ENCODE measurements at places on chromosomes 5 and 9.

GRCh38 chr5:139701056-139701741 is 53.0 kb downstream of the CXXC5 start:
- peaks cover 32% of the 10 kb centered on the region for H3K4me1 ChIP-seq
- H3K27me3 ChIP-seq: no peaks in the 10 kb centered on the region
- no peak overlapping the region for H3K27ac ChIP-seq
- H3K36me3 ChIP-seq: no peaks in the 10 kb centered on the region
- DNase-seq: no peak

DNA sequence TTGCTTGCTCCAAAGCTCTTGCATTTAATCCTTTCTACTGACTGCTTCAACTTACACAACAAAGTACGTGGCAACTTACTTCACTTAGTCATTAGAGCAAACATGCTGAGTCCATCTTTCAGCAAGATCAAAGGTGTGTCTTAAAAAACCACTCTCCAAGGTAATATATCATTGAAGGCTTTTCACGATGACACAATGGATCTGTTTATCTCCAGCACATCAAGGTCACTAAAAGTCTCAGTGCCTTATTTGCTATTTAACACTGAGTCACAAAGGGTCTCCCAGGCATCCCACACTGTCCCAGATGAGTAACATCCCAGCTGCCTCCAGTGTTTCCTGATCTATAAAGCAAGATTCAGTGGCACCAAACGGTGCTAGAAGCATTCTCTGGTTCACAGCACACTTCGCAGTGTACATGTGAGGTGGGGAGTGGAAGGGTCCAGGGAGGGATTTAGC is 3.7 kb upstream of the CLK4 start:
- DNase-seq: no peak
- H3K4me3 ChIP-seq: no peak overlapping the region
- H3K4me1 ChIP-seq: no peaks in the 10 kb centered on the region
- no peaks in the 10 kb centered on the region for H3K36me3 ChIP-seq

DNA sequence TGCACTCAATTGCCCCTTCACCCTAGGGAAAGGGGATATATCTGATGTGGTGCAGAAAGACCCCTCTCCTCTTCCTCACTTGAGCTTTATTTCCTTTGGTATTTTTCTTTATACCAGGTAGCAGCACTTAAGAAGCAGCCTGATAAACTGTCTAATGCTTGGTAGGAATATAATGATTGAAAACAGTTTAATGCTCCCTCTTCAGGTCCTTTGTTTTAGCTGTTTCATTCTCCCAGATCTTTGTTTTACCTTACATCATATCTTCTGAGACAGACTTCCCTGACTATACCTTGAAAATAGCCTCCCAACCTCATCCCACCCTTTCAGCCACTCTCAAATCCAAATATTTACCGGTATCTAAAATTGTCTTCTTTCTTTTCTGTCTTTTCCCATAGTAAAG is 87.9 kb downstream of the NUDT12 start:
- no peak overlapping the region for H3K4me3 ChIP-seq
- no peak for DNase-seq
- no peaks in the 10 kb centered on the region for H3K27me3 ChIP-seq
- H3K27ac ChIP-seq: no peak overlapping the region
- no peaks in the 10 kb centered on the region for H3K36me3 ChIP-seq

DNA sequence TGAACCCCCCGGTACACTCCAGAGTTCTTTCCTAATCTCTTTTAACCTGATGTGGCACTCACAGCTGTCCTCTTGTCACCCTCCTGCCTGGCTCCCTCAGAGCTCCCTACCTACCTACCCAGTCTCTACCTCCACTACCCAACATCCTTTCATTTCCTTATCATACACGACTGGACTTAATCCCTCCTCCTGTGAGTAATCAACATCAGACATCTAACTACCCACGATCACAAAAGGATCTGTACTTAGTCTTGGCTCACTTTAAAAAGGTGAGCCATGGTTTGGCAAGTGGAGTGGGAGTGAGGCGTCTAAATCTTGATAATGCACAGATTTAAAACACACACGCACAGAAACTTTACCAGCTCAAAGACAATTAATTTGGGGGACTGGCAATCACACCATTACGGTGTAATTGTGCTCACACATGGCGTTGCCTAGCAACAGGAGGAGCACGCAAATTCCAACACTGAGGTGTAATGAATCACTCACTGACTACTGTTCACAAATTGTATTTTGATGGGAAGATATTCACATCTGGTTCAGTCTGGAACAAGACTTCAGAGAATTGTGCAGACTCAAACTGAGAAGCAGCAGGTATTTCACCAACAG is 235.9 kb downstream of the EPB41L4A start:
- no peaks in the 10 kb centered on the region for H3K4me1 ChIP-seq
- DNase-seq: no peak
- no peak overlapping the region for H3K4me3 ChIP-seq

DNA sequence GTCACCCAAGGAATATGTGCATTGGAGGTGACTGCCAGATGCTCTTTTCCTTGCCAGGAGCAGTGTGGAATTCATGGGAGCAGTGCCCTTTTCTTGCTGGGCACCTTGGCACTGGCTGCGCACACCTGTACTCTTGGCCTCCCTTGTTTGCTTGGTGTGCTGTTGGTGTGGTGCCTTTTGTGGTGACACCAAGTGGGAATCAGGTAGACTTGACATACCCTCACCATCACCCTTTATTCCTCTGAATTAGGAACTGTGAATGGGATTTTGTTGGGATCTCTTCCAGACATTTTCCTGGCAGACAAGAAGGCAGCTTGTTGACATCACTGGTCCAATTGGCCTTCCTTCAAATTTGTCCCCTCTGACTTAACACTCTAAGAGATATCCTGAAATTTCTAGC is 82.3 kb downstream of the RAI14 start:
- no peak overlapping the region for H3K4me3 ChIP-seq
- peaks cover 49% of the 10 kb centered on the region for H3K4me1 ChIP-seq
- no peak overlapping the region for H3K27ac ChIP-seq
- H3K27me3 ChIP-seq: no peaks in the 10 kb centered on the region
- no peak for DNase-seq
- no peaks in the 10 kb centered on the region for H3K36me3 ChIP-seq

- peaks cover 39% of the 10 kb centered on the region for H3K4me1 ChIP-seq
- no peak overlapping the region for H3K27ac ChIP-seq
- no peaks in the 10 kb centered on the region for H3K36me3 ChIP-seq
- no peak overlapping the region for H3K4me3 ChIP-seq
- no peaks in the 10 kb centered on the region for H3K27me3 ChIP-seq
Measured at GRCh38 chr9:81601639-81602623, 87.4 kb downstream of the TLE1 start.

DNA sequence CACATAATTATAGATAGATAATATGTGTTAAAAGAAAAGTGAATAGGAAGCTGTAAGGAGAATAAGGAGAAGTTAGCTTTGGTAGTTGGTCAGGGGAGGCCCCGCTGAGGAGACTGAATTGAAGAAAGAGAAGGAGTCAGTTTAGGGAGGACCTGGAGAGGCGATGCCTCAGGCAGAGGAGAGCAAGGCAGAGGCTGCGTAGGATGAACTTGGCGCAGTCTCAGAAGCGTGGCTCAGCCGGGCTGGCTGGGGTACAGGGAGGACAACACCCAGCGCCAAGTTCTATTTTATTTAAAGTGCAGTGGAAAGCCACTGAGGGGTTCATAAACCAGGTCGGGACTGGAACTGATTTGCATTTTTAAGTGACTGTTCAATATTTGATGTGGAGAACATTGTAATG is 68.5 kb downstream of the PTCD2 start:
- no peaks in the 10 kb centered on the region for H3K36me3 ChIP-seq
- no peak overlapping the region for H3K4me3 ChIP-seq
- H3K27me3 ChIP-seq: no peaks in the 10 kb centered on the region
- no peak overlapping the region for H3K27ac ChIP-seq

- H3K4me3 ChIP-seq: no peak overlapping the region
- no peak overlapping the region for H3K27ac ChIP-seq
- H3K36me3 ChIP-seq: no peaks in the 10 kb centered on the region
- DNase-seq: no peak
Measured at GRCh38 chr5:94893412-94894135, 275.1 kb downstream of the SLF1 start.

Measured in vagina (tissue), 2 donors.